ENCODE measurements at places on chromosomes 6 and 20. TPM values are rescaled to one million over a fixed set of nuclear protein-coding genes. Genes with fewer than 3 reads are reported as not detected.

TUBB1 gene
- total RNA-seq: 0.22 TPM

SLC22A16 gene
- not detected for total RNA-seq

CDH26 gene
- 2.3 TPM for total RNA-seq

KIF3B gene
- 16.8 TPM for total RNA-seq

PRL gene
- not detected for total RNA-seq

C6orf58 gene
- not detected for total RNA-seq

DNA sequence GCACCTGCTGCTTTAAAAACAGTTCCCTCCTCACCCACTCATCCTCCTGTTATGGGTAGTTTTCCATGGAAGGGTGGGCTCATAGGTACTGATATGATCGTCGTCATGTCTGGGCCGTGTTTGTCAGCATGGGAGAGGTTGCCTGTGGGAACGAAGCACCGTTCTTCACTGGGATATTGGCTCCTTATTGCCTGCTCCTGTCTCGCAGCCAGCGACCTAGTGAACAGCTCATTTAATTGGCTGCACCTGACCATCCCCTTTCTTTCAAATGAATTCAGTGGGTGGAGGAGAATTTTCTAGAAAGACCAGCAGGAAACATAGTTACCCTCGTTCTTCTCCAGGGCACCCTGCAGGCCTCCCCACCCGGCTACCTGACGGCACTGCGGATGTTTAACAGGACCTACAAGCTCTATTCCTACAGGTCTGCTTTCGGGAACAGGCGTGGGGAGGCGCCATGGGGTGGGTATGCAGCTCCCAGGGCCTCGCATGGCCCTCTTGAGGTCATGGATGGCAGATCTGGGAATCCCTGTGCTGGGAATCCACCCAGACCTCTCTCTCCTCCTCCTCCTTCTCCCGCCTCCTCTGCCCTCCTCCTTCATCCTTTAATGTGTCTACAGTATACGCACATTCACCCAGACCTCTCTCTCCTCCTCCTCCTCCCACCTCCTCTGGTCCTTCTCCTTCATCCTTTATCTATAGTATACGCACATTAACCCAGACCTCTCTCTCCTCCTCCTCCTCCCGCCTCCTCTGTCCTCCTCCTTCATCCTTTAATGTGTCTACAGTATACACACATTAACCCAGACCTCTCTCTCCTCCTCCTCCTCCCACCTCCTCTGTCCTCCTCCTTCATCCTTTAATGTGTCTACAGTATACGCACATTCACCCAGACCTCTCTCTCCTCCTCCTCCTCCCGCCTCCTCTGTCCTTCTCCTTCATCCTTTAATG, 21.9 kb downstream of the ENTPD6 start:
- no peak for DNase-seq

GRCh38 chr6:5438922-5439584, 177.7 kb downstream of the FARS2 start:
- no peak for DNase-seq

GRCh38 chr6:138106665-138107077, 548 bp downstream of the PERP start:
- no peak for DNase-seq

GRCh38 chr6:157891544-157892362, 68.7 kb downstream of the SNX9 start:
- no peak for DNase-seq

GRCh38 chr6:4102687-4103244, 23.8 kb upstream of the FAM217A start:
- DNase-seq: no peak

DNA sequence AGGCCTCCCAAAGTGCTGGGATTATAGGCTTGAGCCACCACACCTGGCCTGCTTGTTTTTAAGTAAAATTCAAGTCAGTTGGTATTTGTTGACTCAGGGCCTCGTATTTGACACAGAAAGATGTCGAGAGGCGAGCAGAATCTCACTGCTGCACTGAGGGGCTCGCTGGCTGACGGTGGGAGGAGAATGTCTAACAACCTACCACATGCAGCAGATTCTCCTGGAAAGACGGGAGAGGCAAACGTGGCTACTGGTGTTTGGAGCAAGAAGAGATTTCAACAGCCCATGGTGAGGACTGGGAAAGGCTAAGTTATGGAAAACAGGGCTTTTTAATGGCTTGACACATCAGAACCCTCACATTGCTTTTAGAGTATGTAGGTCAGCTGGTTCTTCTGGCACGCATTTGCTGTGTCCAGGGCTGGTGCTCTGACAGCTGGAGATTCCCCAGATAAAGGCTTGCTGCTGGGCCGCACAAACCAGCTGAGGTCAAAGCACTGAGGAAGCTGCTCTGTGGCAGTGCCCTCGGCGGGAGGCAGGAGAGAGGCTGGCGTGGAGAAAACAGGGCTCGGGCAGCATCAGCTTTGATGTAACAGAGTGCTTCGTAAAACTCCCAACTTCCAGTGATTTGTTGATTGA, 84.2 kb upstream of the FRMD1 start:
- no peak for DNase-seq

- no peak for DNase-seq
Measured at GRCh38 chr20:8433291-8433690, 301.2 kb downstream of the PLCB1 start.

GRCh38 chr20:51914758-51915157, 112.4 kb upstream of the SALL4 start:
- no peak for DNase-seq

DNA sequence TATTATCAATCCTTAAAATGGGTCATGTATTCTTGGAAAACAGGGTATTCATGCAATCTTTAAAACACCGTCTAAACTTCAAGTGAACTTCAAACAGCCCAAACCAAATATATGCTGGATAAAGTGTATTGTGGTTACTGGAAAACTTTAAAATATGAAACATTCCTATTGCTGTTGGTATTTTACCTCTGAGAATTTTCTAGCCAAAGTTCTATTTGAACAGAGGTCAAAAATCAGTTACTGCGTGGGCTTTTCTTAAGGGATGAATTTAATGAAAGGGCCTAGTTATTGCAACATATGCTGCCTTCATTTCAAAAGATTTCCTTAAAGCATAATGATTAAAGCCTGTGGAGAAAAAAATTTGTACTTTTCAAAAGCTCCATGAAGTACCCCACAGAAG, 436.0 kb downstream of the PLCB1 start:
- no peak for DNase-seq

GRCh38 chr20:57685146-57685758, 24.6 kb downstream of the PMEPA1 start:
- DNase-seq: no peak

DNA sequence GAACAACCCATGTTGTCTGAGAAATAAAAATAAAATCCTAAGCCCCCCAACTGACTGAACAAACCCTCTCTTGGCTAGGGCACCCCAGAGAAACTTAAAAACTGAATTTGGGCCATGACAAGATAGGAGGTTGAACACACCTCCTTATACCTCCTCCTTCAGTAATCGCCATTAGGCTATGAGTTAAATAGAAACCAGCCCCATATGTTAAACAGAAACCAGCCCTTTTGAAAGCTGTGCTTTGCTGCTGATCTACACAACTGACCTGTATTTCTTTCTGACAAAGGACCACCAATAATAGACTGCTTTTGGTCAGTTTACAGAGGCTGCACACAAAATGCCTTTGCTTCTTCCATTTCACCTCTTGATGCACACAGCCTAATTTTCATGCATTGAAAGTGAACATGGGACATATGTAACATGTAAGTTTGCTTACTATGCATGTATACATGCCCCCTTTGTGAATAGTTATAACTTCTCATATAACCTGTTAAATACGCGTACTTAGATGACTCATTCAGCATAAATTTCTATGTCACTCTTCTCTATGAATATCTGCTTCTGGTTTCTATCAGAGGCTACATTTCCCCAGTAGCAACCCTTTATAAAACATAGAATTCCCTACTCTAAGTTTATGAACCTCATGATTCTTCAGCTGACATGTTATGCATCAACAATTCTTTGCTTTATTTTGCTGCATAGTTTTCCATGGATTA, 462.9 kb downstream of the COL12A1 start:
- no peak for DNase-seq

DNA sequence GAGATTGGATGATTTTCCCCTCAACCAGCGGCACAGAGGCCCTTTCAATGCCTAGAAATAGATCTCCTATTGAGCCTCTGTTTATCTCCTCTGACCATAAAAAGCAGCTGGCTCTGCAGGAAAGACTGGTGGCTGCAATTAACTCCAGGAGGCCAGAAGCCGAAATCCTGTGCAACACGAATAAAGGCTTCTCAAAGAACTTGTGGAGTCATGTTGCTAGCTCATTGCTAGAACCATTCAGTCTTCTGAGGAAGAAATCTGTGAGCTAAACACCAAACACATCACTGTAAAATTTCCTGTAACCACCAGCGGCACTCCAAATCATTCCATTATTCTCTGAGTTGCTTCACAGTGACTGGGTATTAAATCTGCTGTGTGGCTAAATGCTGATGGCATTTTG, 49.1 kb upstream of the TPD52L1 start:
- DNase-seq: no peak

- DNase-seq: no peak
Measured at GRCh38 chr6:98636941-98637340, 197.4 kb upstream of the POU3F2 start.

DNA sequence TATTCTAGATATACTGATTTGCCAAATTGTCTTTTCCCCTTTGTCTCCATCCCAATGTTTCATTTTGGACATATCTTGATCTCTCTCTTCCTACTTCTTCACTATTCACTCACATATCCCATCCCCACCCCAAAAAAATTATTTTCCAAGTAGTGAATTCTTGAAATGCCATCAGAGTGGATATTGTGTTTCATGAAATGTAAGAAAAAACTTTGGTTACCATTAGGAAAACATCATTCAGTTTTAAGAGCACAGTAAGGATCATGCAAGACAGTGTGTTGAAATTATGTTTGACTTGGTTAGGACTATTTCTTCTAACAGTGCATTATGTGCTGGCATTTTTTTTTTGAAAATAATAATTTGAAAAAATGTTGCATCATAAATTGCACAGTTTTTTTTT, 5.7 kb downstream of the RSPO3 start:
- DNase-seq: no peak

DNA sequence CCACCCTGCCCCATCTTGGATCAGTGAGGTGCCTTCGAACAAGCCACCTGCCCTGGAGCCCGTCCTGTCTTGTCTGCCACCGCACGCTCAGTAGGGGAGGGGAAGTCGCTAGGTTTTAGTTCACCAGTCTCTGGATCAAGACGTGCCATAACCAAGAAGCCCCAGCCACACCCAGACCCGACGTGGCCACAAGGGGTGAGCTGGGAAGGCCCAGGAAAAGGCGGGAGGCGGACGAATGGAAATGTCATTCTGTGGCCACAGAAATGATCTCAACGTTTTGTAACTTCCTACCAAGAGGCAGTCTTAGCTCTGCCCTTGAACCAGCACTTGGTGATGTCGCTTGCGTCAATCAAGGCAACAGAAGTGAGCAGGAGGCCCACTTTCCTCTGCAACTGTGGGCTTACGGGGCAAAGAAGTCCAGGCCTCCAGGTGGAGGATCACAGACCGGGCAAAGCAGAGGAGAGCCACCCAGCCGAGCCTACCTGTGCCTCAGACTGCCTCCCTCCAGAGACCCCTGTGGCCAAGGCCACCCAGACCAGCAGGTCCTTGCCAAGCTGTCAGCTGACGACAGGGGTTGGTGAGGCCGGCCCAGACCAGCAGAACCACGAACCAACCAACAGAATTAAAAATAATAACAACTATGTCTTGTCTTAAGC, 14.5 kb downstream of the GMEB2 start:
- DNase-seq: no peak
